Karpas-422 (cell line): ENCODE measurements at places on chromosomes 3 and 15. TPM values are rescaled to one million over a fixed set of nuclear protein-coding genes. Genes with fewer than 3 reads are reported as not detected.

DNA sequence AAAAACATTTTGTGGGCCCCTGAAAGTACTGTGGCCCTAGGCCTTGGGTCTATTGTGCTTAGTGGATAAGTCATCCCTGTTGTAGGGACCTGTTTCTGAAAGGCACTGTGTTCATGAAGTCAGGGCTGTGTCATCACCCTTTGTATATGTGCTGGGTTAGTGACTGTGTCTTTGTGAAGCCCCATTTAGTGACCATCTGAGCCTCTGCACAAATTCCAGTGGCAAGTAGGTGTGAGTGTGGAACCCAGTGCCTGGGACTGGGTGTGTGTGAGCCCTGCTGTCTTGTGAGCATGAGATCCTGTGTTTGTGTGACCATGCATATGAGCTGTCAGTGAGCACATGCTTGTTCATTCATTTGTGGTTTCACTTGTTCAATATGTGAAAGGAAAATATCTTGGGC is 1.2 kb upstream of the HYAL1 start:
- H3K27me3 ChIP-seq, result no peaks in the 10 kb centered on the region
- no peak overlapping the region for H3K27ac ChIP-seq
- H3K4me1 ChIP-seq, result peaks cover 10% of the 10 kb centered on the region
- H3K36me3 ChIP-seq, result no peaks in the 10 kb centered on the region

GRCh38 chr3:126927846-126928245 is 55.1 kb upstream of the PLXNA1 start:
- DNase-seq, result no peak
- H3K27ac ChIP-seq, result no peak overlapping the region
- H3K4me1 ChIP-seq, result no peaks in the 10 kb centered on the region

- no peaks in the 10 kb centered on the region for H3K27me3 ChIP-seq
- no peak overlapping the region for H3K27ac ChIP-seq
- H3K36me3 ChIP-seq, result no peaks in the 10 kb centered on the region
- DNase-seq, result no peak
These were observed 86.8 kb upstream of the MEF2A start for GRCh38 chr15:99478977-99479376.

GRCh38 chr3:11370191-11370590 is 98.0 kb downstream of the ATG7 start:
- H3K4me3 ChIP-seq, result no peak overlapping the region
- DNase-seq, result no peak
- H3K4me1 ChIP-seq, result peaks cover 55% of the 10 kb centered on the region
- H3K36me3 ChIP-seq, result peaks cover 2% of the 10 kb centered on the region; the same call in 1 of the 2 replicates
- H3K27ac ChIP-seq, result no peak overlapping the region

DNA sequence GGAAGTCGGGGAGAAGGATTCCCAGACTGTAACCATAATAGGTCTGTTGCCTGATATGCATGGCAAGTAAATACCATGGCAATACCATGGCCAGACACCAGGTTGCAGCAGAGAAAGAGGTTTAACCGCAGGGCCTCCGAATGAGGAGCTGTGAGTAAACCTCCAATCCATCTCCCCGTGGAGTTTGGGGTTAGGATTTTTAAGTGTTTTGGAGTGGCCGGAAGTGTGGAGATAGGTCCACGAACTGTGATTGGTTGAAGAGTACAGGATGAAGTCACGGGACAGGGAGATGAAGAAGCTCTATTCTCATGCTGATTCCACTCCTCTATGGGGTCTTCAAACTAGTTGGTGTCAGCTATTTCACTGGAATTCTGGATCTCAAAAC is 127.9 kb downstream of the ST8SIA2 start:
- no peak overlapping the region for H3K27ac ChIP-seq
- H3K27me3 ChIP-seq, result no peaks in the 10 kb centered on the region
- no peaks in the 10 kb centered on the region for H3K36me3 ChIP-seq
- no peaks in the 10 kb centered on the region for H3K4me1 ChIP-seq

- no peaks in the 10 kb centered on the region for H3K36me3 ChIP-seq
- H3K4me3 ChIP-seq, result no peak overlapping the region
- peaks cover 5% of the 10 kb centered on the region for H3K4me1 ChIP-seq
- DNase-seq, result no peak
These were observed 63.8 kb upstream of the TBC1D5 start for GRCh38 chr3:17806201-17806600.

- H3K36me3 ChIP-seq, result no peaks in the 10 kb centered on the region
- no peak overlapping the region for H3K27ac ChIP-seq
- no peak overlapping the region for H3K4me3 ChIP-seq
- H3K27me3 ChIP-seq, result no peaks in the 10 kb centered on the region
- no peaks in the 10 kb centered on the region for H3K4me1 ChIP-seq
These were observed 186.5 kb upstream of the LINGO1 start for GRCh38 chr15:77819048-77819850.

GRCh38 chr15:60563539-60564404 is 84.8 kb upstream of the ICE2 start:
- H3K4me1 ChIP-seq, result peaks cover 24% of the 10 kb centered on the region
- H3K27ac ChIP-seq, result no peak overlapping the region
- H3K27me3 ChIP-seq, result no peaks in the 10 kb centered on the region
- no peak for DNase-seq
- no peak overlapping the region for H3K4me3 ChIP-seq

GRCh38 chr3:120680193-120680894 is 1.7 kb downstream of the HGD start:
- H3K4me1 ChIP-seq, result peaks cover 19% of the 10 kb centered on the region
- no peaks in the 10 kb centered on the region for H3K27me3 ChIP-seq
- no peak overlapping the region for H3K27ac ChIP-seq

- no peak overlapping the region for H3K27ac ChIP-seq
- no peak for DNase-seq
- no peak overlapping the region for H3K4me3 ChIP-seq
- no peaks in the 10 kb centered on the region for H3K4me1 ChIP-seq
- H3K27me3 ChIP-seq, result no peaks in the 10 kb centered on the region
These were observed 209.2 kb downstream of the NSUN3 start for GRCh38 chr3:94272016-94272415.

- H3K4me1 ChIP-seq, result peaks cover 83% of the 10 kb centered on the region
- no peaks in the 10 kb centered on the region; the same call in 1 of the 2 replicates for H3K27me3 ChIP-seq
- H3K36me3 ChIP-seq, result no peaks in the 10 kb centered on the region
These were observed 186.9 kb upstream of the TLE3 start for GRCh38 chr15:70284438-70285214.

DNA sequence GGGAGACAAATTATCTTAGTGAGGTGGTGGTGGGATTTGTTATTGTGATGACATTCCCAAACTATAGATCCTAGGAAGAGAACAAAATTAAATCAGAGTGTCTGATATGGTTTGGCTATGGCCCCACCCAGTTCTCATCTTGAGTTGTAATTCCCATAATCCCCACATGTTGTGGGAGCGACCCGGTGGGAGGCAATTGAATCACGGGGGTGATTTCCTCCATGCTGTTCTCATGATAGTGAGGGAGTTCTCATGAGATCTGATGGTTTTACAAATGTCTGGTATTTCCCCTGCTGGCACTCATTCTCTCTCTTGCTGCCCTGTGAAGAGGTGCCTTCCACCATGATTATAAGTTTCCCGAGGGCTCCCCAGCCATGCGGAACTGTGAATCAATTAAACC is 62.0 kb downstream of the RPL22L1 start:
- no peak overlapping the region for H3K4me3 ChIP-seq
- no peak overlapping the region for H3K27ac ChIP-seq
- DNase-seq, result peak; percentile 0
- no peaks in the 10 kb centered on the region for H3K4me1 ChIP-seq

DNA sequence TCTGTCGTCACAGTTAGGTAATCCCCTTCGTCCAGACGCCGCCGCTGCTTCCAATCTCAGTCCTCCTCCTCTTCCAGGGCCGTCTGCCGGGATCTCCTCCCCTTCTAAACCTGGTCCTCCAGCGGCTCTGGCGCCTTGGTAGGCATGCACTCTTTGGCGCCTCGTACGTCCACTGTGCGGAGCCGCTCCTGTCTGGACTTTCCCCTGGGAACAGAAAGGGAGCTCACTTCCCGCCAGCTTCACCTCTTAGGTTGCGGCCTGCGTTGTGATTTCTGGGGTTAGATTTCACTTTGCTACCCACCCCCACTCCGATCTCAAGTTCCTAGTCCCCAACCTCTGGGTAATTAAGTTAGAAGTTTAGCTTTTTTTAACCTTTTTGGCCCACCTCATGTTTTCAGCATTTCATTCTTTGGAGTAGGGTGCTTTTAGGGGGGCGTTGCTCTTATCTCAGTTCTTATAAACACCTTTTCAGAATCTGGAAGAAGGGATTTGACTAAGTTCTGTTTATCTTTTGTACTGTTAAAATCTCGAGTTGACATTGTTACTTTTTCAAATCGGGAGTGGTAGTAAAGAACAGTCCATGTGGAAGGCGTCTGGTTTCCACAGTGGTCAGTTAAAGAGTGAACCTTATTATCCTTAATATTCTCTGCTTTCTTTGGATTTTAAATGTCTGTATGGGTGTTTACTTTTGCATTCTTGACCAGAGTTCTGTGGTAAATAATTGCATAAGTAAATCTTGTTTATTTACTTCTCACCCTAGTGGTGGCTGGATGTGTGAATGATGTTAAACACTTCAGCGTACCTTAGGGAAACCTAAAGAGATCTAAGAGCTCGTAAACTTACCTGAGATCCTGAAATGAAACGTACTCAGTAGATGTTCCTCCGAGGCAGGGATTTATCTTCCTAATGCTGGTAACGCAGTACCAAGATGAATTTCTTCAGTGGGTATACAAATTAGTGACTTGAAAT is 611 bp downstream of the CTDSPL2 start:
- H3K36me3 ChIP-seq, result peaks cover 14% of the 10 kb centered on the region
- H3K4me3 ChIP-seq, result peak overlapping the region; percentile 83
- H3K27me3 ChIP-seq, result no peaks in the 10 kb centered on the region
- peak overlapping the region; percentile 91 for H3K27ac ChIP-seq

DNA sequence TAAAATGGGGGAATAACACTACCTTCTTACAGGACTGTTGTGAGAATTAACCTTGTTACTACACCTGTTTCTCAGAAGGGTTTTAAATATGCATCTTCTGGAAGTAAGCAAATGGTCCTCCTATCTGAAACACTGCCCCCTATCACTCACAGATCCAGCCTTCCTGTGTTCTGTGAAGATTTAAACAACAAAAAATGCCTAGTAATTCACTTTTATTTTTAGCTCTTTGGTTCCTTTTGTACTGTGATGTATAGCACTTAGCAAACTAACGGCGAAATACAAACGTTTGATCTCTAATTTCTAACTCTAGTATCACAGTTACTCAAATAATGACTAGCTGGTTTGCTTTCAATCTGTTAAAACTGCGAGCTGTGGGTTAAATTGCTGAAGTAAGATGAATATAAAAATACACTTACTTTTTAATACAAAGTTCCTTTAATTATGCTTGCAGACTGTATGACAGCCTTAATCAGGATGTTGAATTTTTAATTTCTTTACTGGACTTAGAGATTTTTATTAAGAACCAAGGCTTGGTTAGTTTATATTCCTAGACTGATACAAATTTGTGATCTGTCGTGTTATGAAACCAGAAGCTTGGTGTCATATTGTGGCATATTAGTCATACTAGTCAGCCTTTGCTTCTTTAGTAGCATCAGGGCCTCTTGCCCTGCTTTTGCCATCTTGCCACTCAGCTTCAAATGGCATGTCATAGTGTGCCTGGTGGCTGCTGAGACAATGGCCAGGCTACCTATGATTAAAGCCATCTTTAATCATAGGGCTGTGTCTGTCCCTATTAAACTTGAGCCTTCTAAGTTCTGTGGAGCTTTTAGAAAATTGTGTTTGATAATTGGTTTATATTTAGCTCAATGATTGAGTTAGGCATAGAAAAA is 9.2 kb downstream of the EIF3J start:
- H3K4me3 ChIP-seq, result no peak overlapping the region
- 0 out of 2 replicates have a peak overlapping the region, but pooled peaks have one; percentile 6 for H3K27ac ChIP-seq
- DNase-seq, result no peak
- H3K4me1 ChIP-seq, result peaks cover 38% of the 10 kb centered on the region
- H3K36me3 ChIP-seq, result peaks cover 35% of the 10 kb centered on the region

- no peak overlapping the region for H3K4me3 ChIP-seq
- H3K4me1 ChIP-seq, result peaks cover 24% of the 10 kb centered on the region
- H3K27ac ChIP-seq, result no peak overlapping the region
- H3K36me3 ChIP-seq, result no peaks in the 10 kb centered on the region
- no peak for DNase-seq
These were observed 37.2 kb upstream of the BDH1 start for GRCh38 chr3:197593046-197593380.

DNA sequence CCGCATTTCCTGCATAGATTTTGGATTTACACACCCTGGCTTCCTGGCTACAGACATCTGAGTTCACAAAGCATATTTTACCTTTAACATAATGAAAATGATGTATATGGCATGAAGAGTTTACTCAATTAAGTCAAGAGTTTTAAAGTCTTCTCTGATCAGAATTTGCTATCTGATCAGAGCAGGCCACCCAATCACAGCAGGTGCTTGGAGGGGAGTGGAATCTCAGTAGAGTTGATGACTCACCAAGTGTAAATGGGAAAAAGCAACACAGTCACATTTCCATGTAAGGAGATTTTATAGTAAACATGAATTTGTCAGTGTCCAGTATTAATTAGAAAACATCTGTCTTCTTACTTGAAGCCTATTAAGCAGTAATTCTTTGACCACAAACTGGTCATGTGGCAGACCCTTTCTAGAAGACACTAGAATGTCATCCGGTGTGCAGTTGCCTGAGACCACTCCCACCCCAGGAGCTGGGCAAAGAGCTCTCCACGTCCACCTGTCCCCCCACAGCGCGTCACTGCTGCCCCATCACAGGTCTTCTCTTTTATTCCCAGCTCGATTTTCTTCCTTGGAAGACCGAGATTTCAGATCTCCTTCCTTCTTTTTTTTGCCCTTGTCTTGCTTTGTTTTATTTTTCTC is 10.8 kb downstream of the MESD start:
- H3K36me3 ChIP-seq, result peaks cover 12% of the 10 kb centered on the region; the same call in 1 of the 2 replicates
- H3K27ac ChIP-seq, result no peak overlapping the region
- H3K27me3 ChIP-seq, result no peaks in the 10 kb centered on the region
- H3K4me3 ChIP-seq, result no peak overlapping the region
- DNase-seq, result peak; percentile 29
- H3K4me1 ChIP-seq, result no peaks in the 10 kb centered on the region

DNA sequence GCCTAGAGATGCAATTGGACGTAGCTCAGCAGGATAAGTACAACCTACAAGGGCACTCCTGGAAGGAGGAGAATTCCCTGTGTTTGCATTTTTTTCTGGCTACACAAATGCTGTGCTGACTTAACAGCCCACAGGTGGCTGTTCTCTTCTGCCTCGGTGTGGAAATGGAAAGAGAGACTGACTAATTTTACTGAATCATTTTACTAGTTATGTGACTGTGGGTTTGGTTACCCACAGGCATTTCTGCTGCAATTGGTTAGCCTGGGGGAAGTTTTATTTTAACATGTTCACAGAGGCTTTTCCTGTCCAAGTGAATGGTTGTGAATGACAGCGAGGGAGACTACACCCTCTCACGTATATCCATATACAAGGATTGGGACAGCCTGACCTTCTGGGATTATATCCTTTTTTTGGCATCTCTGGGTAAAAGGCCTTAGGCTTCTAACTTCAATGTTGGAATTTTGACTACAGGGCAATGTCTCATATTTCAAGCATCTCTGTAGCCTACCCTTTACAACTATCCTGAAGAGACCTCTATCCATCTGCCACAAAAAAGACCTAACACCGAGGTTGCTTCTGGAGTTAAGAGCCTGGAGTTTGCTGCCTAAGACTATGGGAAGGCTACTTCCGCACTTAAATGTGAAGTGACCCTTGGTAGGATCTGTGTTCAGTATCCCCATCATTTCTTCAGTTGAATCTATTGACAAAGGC is 67.2 kb upstream of the TP63 start:
- no peak overlapping the region for H3K4me3 ChIP-seq
- no peak overlapping the region for H3K27ac ChIP-seq
- no peaks in the 10 kb centered on the region for H3K4me1 ChIP-seq
- no peaks in the 10 kb centered on the region for H3K27me3 ChIP-seq

GRCh38 chr15:85689729-85690128 is 105.0 kb downstream of the KLHL25 start:
- no peaks in the 10 kb centered on the region for H3K27me3 ChIP-seq
- peak overlapping the region; percentile 72 for H3K4me3 ChIP-seq
- H3K27ac ChIP-seq, result peak overlapping the region; percentile 94
- peaks cover 24% of the 10 kb centered on the region; the same call in 1 of the 2 replicates for H3K36me3 ChIP-seq
- peak; percentile 95 for DNase-seq

Gene TMIE
- not detected in 2 replicates for total RNA-seq

Gene WNT5A
- total RNA-seq, result 55.8 and 69.6 TPM in 2 replicates

Gene AADAC
- not detected in 2 replicates for total RNA-seq

Gene STRIT1
- total RNA-seq, result not detected in 2 replicates
